ENCODE measurements at places on chromosomes 2 and 18. TPM values are rescaled to one million over a fixed set of nuclear protein-coding genes. Genes with fewer than 3 reads are reported as not detected.

CRYGD gene
- total RNA-seq, result not detected

GRCh38 chr2:40321822-40322221 is 130.1 kb downstream of the SLC8A1 start:
- DNase-seq, result no peak

- DNase-seq, result peak; percentile 58
Measured at GRCh38 chr2:189751080-189751658, 11.4 kb downstream of the OSGEPL1 start.

CYS1 gene
- total RNA-seq, result 0.32 TPM

GRCh38 chr2:189533288-189534035 is 47.1 kb downstream of the SLC40A1 start:
- no peak for DNase-seq

DNA sequence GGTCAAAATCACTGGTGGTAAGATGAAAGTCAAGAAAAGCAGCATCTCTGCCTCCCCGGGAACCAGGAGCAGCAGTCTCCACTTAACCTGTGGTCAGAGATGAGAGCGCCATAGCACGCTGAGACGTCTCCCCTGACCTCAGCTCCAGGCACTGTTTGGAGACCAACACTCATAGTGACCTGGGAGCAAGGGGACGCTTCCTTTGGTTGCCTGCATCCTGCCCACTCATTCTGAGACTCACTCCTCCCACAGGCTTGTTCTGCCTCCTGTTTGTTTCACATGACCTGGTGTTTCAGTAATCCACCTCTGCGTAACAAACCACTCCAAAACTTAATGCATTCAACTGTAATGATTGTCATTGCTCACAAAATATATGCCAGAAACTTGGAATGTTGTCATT is 139.3 kb downstream of the ACOXL start:
- DNase-seq, result peak; percentile 59

- peak; percentile 57 for DNase-seq
Measured at GRCh38 chr2:233386382-233387041, 32.2 kb downstream of the DGKD start.

DNA sequence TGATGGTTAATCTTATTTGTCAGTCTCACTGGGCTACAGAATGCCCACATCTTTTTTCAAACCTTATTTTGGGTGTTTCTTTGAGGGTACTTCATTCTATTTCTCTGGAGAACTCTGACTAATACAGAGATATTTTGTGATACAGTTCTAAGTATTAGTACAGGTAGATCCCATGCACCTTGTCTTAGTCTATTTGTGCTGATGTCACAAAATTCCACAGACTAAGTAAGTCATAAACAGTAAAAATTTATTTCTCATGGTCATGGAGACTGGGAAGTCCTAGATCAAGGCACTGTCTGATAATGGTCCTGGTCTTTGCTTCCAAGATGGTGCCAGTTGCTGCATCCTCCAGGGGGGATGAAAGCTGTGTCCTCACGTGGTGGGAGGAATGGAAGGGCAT is 68.6 kb upstream of the EPHA4 start:
- DNase-seq, result no peak

- no peak for DNase-seq
Measured at GRCh38 chr2:48767330-48767729, 11.8 kb upstream of the LHCGR start.

MAT2A gene
- total RNA-seq, result 276 TPM

DNA sequence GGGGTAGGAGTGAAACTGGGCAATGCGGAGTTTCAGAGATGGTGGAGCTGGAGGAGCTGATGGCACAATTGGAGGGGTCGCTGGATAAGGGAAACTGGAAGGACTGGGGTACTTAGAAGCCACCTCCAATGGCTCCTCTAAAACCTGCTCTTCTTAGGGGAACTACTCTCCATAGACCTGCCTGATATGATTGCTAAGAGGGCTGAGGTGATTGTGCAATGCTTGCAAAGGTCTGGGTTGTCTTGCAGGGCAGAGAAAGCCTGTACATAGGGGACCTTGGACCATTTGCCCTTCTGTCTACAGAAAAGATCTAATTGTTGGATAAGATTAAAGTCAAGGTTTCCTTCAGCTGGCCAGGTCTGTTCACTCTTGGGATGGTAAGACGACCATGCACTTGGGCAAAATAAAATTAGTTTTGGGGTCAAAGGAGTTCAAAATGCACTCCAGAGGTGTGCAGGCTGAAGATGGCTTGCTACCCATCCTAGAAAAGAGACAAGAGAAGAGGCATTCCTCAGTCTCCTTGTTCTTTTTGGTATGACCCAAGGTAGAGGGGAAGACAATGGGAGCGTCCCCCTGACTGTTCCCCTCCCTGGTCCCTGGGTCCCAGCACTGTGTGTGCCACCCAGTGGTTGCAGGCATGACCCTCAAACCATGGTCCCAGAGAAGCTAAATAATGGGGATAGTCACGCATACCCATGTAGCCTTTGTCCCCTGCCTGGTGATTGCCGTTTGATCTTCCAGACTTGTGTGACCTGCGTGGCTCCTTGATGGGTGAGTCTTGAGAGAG is 41.1 kb downstream of the STK17B start:
- peak; percentile 44 for DNase-seq

DNA sequence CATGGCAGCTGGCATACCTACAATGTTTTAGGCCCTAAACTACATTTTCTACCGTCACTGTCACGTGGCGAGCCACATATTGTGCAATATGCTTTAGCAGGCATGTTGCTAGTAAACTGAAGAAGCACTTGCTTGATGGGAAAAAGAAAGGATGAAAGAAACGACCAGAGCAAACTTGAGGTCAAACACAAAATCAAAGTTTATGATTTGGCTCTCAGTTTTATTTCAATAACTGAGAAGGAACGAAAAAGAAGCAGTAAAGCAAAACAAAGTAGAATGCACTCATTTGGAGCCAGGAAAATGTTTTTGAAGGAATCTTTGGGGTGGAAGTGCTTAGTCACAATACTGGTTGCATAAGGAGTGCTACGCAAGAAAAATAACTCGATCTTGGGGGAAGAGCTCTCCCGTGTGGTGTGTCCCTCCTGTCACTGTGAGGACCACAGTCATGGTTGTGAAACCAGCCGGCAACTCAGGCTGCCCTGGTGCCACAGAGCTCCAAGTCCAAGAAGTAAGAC is 349.8 kb downstream of the RBM43 start:
- DNase-seq, result no peak

ATL2 gene
- 54.5 TPM for total RNA-seq

MC4R gene
- total RNA-seq, result not detected

- DNase-seq, result no peak
Measured at GRCh38 chr2:147133286-147133908, 711.4 kb upstream of the ACVR2A start.

DNA sequence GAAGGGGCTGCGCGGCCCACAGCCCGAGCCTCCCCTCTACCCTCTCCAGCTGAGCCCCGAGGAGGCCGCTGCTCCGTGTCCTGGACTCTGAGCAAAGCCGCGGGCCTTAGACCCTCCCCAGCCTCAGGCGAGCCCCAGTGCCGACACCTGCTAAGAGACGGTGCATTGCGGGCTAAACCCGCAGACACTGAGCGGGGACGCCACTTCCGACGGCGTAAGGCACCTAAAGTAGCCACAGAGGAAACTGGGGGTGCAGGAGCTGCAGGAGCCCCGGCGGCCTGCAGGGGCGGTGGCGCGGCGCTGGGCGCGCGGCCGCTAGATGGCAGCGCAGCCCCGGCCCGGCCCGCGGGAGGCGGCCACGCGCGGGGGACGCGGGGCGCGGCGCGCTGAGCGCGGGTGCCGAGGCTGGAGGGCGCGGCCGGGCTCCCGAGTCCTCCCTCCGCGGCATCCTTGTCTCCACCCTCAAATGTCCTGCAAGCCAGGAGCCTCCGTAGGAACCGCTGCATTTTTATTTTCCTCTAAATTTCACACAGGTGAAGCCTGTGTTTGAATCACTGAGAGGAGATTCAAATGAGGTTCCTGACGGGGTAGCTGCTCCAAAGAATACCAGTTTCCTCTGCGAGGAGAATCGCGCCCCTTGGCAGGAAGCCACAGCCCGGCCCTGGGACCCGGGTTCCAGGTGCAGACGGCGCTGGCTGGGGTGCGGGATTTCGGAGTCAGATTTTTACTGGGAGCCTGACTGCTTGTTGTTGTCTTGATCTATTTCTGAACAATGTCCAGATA is 650.5 kb downstream of the GALR1 start:
- DNase-seq, result peak; percentile 67

DNA sequence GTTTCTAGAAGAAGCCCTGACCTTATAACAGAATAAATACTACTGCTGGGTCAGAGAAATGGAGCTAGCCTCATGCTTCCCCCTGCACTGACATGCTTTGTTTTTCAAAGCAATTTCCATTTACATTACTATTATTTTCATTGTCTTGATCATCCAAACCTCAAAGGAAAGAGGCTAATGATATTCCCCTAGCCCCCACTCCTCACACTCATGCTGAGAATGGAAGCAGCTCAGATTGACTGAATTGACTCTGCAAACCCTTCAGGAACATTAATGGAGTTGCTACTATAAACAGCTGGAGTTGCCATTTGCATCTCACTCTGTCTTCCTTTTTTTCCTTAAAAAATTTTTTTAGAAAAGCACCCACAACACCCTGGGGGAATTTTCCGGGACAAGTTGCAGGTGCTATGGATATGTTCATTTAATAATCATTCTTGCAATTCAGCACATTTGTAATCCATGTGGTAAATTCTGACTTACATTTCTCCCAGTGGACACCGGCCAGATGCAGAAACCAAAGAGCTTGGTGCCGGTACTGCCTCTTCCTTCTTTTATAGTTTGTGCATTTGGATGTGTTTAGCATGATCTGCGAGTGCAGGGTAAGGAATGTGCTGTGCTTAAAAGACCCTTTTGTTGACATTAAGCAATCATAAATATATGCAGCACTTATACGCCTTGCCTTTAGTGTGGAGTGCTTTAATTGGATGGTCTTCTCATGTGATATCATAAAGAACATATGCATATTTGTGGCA is 103.3 kb upstream of the OSR1 start:
- no peak for DNase-seq
